ENCODE measurements at places on chromosomes 13 and 19.
A peak's percentile ranks its signal among the peaks of the same experiment; 100 is the strongest.

GRCh38 chr13:33931397-33932311, 113.7 kb downstream of the RFC3 start:
- DNase-seq = peak; percentile 58

DNA sequence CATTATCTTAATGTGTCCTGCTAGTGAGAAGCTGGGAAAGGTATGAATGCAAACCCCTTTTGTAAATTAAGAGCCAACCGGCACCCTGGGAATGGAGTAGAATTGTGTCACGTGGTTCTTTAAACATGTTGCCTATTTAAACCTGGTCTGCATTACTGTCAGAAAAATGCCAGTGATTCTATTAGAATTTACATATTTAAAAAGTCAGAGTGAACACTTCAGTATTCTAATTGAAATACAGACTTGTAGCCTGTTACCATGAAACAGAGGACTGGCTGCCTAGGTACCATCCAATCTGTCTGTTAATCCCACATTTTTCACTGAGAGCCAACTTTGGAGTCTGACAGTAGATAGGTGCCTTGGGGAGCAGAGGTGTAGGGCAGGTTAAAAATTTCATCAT, 652.3 kb upstream of the ARGLU1 start:
- DNase-seq = no peak

DNA sequence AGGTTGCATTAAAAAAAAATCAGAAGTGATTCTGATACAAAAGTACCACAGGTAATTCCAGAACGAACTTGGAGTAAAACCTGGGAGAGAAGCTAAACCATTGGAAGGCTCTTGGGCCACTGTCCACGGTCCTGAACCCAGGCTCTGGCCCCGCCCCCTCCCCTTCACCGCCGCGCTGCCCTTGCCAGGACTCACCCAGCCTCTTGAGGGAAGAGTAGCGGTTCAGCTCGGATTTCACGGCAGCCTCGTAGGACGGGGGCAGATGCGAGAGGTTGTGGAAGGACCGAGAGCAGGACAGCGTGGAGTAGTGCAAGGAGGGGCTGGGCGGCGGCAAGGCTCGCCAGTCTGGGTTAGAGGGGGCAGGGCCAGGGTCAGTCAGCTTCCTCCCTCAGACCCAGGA, 5.7 kb downstream of the SHISA7 start:
- DNase-seq = no peak

DNA sequence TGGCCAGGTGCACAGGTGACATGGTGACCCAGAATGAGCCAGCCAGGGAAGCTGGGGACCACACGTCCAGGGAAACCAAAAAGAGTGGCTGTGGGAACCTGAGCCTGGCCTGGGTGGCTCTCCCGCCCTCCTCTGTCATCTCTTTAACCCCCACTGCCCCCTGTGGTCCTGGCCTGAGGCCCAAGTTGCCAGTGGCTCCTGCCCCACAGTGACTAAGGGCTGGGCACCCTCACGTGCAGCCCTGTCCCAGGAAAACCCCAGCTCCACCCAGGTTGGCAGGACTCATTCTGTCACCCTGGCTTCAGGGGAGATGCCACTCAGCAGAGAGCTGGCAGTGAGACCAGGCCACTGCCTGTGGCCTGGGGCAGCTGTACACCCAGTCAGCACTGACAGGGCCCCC, 30.6 kb upstream of the ISYNA1 start:
- DNase-seq = no peak

DNA sequence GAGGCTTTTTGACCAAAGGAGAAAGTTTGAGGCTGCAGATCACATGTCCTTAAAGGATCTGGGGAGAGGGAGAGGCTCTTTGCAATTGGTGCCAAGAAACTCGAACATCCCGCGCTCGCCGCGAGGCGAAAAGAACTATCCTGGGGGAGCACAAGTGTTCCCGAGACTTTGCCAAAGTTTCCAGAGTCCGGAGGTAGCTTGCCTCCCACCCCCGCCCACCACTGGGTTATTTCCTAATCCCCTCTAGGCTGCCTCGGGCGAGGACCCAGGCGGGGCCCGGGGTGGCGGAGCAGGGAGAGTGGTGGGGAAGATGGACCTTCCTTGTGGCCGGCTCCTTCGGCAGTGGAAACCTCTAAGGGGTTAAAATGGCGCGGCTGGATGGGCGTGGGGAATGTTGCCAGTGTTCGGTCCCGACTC, 114.5 kb downstream of the KCNRG start:
- no peak for DNase-seq

- no peak for DNase-seq
Measured at GRCh38 chr19:54164369-54165068, 5.0 kb upstream of the LENG1 start.

DNA sequence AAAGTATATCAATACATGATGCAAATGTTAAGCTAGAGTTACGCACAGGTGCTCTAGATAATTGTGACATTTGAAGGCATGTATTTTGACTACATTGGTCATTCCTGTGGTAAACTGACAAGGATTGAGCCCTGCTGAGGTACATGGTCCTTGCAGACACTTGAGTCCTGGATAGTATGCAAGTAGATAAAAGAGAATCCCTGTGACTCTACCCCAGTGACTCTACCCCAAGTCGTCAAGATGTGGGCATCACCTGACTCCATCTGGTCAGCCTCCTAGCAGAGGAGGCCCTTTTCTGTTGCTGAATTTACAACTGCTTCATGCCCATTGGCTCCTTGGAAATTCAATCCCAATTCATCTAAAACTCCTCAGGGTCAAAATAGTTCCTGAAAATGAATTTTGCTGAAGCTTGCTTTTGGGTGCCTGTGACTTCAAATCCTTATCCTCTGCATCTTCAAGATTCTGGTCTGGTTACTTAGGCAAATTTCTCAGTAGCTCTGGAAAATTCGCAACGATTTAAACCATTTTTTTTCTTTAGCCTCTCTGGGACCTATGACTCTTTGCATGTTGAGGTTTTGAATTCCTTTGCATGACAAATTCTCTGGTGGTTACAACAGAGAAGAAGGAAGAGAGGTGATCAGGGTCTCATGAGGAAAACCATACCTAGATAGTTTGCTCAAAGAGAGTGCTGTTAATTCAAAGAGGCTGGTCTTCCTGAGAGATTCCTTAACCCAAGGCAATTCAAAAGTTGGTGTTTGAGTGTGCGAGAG, 422.1 kb downstream of the FGF9 start:
- no peak for DNase-seq

DNA sequence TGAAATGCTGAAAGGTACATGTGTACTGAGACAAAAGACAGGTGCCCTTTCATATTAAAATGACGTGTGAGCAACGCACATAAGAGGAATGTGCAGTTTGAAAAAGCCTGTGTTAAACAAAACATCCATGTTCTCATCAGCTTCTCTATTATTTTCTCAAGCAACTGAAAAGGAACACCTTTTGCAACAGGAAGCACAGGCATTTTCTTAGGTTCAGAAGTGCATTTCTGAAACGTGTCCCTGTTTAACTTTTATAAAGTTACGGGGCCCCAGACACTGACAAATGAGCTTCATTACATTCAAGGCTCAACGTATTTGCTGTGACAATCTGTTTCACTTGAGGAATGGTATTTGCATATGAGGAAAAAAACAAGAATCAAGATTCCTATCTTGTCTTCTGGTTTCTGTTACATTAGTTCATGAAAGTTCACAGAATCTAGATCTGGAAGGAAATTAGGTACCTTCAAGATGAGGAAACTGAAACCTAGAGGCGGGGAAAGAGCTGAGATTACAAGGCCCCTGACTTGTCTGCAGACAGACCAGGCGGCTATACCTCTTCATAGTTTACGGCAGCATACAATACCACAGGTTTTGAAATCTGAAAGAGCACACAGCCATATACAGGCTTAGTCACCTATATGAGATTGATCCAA, 431.7 kb downstream of the KLF12 start:
- no peak for DNase-seq

- no peak for DNase-seq
Measured at GRCh38 chr13:95858286-95859075, 181.5 kb downstream of the DNAJC3 start.

GRCh38 chr13:85632526-85633195, 166.6 kb downstream of the SLITRK6 start:
- DNase-seq = no peak

DNA sequence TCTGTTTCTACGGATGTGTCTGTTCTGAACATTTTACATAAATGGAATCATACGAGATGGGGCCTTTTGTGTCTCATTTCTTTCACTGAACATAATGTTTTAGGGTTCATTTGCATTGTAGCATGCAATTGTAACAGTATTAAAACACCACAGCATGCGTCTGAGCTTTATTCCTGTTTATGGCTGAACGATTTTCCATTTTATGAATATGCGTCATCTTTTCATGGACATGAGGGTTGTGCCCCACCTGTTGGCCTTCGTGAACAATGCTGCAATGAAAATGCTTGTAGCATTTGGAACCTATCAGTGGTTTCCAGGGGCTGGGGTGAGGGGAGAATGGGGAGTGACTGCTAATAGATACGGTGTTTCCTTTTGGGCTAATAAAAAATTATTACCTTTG, 5.1 kb downstream of the OR10H1 start:
- no peak for DNase-seq

GRCh38 chr19:40690050-40690692, at the start of gene NUMBL:
TSS of gene NUMBL (minus strand) at chr19:40690651. CDS start at chr19:40690483, 168 bp downstream.
- DNase-seq = no peak

DNA sequence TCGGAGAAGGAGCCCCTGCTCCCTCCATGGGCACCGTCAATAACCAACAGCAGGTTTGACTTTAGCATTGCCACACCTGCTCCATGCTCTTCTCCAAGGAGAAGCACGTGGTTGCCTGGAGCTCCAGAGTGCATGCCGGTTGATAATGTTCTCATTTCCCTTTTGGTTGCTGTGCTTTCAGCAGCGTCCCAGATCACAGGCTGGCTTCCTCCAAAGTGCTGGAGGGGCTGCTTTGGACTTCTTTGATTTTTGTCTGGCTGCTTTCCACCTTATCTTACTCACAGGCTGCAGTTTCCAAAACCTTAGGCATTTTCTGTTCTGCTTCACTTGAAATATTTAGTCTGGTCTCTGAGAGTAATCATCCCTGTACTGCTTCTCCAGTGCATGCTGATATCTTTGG, 123.8 kb upstream of the IRS2 start:
- no peak for DNase-seq

GRCh38 chr13:65889368-65889767, 1340.8 kb downstream of the PCDH9 start:
- DNase-seq = no peak

- DNase-seq = no peak
Measured at GRCh38 chr19:3392480-3392879, 26.1 kb downstream of the NFIC start.

GRCh38 chr13:97535614-97536013, 101.6 kb downstream of the RAP2A start:
- no peak for DNase-seq

- DNase-seq = no peak
Measured at GRCh38 chr13:95361686-95362085, 60.4 kb upstream of the ABCC4 start.

DNA sequence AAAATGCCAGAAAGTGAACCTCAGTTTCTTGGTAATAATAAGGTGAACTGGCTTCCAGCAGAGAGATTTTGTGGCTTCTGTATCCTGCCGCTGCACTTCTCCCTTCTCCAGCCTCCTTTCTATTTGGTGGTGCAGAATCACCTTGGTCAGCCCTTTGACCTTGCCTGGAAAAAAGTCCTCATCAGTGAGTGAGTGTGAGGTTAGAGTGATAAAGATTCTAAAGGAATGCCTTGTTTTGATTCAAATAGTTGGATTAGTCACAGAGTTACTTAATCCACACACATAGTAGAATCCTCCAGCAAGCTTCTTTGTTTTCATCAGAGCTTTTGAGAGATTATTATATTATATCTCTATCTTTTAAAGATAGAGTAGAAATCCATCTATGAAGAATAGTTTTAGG, 140.9 kb downstream of the KCNRG start:
- no peak for DNase-seq

- DNase-seq = no peak
Measured at GRCh38 chr19:3618144-3618810, 8.3 kb downstream of the CACTIN start.

DNA sequence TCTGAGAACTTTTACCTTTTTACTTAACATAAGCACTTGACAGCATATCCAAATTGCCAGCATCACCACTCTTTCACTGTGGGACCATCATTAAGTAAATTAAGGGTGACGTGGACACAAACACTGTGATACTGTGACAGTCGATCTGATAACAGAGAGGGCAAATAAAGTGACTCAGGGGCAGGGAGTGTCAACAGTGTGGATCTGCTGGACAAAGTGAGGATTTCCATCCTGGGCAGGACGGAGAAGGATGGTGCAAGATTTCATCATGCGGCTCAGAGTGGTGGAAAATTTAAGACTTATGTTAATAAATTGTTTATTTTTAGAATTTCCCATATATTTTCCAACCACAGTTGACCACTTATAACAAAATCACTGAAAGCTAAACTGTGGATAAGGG, 60.0 kb upstream of the WDFY2 start:
- no peak for DNase-seq

GRCh38 chr13:114062341-114062740, 70.1 kb downstream of the RASA3 start:
- DNase-seq = no peak

All from HFF-Myc (cell line).